Stimulated activated CD8-positive, alpha-beta memory T cell treated with anti-CD3 and anti-CD28 coated beads, Interleukin-15, amount 100 ng/mL, for 48 hours (primary cell): ENCODE measurements at places on chromosomes 2 and 18.

DNA sequence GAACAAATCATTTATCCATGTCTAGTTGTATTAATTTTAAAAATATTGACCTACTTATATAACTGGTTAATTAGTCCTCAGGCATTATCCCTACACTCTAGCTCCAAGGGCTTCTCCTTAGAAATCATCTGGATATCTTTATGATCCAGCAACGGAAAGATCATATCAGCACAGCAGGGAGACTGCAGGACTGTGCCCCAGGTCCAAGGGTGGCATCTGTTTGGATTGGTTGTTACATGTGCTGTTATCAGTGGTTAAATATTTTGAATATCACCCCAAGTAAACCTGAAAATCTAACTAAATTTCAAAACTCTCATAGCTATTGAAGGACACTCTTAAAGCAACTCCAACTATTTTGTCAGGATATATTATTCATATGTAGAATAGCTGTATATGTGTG, 556.2 kb upstream of the ZEB2 start:
- DNase-seq: no peak

DNA sequence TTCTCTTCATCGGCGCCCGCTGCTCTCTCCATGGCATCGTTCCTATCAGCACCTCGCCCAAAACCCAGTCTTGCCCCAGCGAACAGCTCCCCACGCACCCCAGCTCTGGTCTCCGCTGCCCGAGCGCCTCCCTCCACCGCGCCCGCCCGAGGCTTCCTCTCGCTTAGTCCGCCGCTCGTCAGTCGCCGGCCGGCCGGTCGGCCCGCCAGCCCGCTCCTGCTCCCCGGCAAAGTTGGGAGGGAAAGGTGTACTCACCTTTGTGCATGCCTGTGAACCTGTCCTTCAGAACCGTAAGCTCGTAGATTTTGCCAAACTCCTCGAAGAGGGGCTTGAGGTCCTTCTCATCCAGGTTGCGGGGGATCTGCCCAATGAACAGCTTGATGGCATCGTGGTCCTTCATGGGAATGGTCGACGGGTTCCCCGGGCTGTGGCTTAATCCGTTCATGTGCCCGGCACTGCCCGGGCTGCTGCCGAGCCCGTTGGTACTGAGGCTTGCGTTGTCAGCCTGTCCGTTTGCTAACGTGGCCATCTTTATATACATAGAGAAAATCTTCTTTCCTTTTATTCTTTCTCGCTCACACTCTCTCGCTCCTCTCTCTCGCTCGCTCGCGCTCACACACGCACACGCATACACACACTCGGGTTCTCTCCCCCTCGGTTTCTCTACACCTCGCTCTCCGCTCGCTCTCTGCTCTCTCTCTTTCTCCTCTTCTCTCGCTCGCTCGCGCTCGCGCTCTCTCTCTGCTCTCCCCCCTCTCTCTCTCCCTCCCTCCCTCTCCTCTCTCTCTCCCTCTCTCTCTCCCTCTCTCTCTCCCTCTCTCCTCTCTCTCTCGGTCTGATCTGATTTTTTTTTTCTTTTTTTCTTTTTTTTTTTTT, at the start of gene CELF4:
TSS of gene CELF4 (minus strand) at position 698 of the 876 bp plus-strand sequence.
- DNase-seq: no peak

GRCh38 chr18:22324191-22325131, 93.3 kb downstream of the CTAGE1 start:
- no peak for DNase-seq

GRCh38 chr2:195395362-195395761, 261.7 kb upstream of the SLC39A10 start:
- DNase-seq: no peak

- DNase-seq: no peak
Measured at GRCh38 chr2:146349334-146349733, 1495.5 kb upstream of the ACVR2A start.

DNA sequence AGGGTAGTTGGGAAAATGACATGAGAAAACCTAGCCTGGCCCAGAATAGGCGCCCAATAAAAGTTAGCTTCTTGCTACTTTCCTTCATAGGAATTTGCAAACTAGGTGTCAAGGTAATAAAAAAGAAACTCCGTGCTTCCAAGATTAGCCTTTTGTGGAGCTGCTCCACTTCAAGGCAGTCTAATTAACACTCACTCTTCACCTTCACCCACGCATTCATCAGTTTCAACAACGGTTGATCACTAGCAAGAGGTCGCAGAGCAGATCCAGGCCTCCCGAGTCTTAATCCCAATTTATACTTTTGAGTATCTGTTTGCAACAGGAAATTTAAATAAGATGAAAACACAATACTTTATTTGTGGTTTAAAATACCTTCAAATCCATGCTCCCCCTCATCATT, 39.5 kb upstream of the TANK start:
- DNase-seq: no peak

DNA sequence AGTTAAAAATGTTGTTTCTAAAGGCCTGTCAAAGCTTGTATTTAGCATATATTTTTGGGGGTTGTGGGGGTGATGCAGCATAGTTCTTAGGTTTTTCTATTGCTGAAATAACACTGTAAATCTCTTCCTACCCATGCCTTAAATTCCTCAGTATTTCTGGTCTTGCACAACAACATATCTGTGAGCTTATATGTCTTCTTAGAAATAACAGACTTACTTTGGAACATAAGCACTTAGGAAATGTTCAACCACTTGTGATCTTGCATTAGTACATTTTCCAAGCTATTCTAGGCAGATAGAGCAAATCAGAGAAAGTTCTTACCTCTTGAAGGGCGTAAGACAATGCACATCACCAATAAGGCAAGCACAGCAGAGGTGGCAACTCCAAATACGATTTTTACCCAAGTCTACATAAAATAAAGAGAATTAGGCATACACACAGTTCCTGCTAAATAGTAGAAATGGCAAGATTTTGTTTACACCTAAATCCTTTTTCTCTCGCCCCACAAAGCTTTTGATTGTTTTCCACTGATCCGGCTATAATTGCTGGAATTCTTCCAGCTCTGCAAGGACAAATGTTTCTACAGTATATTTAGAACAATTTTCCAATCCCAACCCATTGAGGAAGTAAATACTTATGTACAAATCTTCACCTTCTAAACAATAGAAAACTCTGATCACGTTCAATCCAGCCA, 512 bp downstream of the FAP start:
- no peak for DNase-seq

DNA sequence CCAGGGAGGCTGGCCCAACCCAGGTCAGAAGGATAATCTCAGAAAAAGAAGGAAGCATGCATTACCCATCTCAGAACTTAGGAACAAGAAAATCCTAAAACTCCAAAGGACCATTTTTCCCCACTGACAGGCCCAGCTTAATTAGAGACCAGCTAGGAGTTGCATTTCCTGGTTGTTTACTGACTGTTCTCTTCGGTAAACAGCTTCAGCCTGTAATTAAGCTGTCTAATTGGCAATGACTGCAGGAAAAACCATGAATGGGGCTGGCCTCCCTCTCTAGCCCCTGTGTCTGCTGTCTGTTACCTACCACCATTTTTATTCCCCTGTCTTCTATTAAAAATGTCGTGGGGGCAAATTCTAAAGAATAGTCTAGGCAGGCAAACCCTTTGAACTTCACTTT, 146.5 kb downstream of the AGAP1 start:
- no peak for DNase-seq
